ENCODE measurements at places on chromosomes 13 and 19.
A peak's percentile ranks its signal among the peaks of the same experiment; 100 is the strongest.

GRCh38 chr19:12992729-12993128 lies 2.5 kb upstream of the NFIX start:
- no peak for DNase-seq

GRCh38 chr13:50572129-50572528 lies 271.4 kb downstream of the DLEU7 start:
- no peak for DNase-seq

DNA sequence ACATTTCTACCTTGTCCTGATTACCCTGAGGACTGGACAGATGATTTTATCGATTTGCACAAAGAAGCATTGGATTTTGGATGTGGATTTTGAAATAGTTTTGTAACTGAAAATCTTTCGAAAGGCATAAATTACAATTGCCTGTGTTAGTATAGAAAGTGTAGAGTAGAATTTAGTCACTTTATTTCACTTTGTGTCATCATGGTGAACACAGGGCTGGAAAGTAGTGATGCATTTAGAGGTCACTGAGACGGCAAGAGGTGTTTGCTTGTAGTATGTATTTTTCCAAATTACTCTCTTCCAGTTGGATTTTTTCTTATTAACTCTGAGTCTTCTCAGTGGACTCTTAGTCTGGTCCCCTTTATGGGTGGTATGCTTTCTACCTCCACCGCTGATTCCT lies 326.0 kb downstream of the NALCN start:
- DNase-seq: no peak

DNA sequence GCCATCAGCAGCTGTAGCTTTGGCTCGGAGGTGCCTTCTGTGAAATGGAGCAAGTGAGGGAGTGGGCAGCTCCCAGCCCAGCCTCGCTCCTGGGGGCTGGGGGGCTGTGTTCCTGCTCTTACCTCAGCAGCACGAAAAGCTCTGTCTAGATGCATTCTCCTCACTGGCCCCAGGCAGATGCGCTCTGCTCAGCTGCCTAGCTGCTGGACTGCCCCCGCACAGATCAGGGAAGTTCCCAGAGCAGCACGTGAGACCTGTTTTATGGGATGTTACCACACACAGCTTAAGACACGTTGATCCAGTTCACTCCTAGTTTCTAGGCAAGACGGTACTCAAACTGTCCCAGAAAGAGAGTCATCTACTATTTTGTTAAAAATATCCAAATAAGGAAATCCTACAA lies 13.6 kb downstream of the LCP1 start:
- DNase-seq: peak; percentile 67

DNA sequence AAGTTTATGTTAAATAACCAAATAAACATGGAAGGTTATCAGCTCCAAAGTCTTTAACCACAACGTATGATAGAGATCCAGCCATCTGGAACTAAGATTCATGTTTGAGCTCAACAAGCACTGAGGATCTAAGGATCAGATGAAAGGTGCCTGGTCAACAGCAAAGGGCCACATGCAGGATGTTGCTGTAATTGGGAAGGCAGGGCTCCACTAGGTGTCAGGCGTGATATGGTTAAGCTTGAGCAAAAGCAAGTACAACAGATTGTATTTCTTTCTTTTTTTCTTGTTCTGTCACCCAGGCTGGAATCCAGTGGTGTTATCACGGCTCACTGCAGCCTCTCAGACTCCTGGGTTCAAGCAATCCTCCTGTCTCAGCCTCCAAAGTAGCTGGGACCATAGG lies 12.0 kb downstream of the EBPL start:
- no peak for DNase-seq

GRCh38 chr19:35612224-35612558 lies 344 bp upstream of the HAUS5 start:
- no peak for DNase-seq

GRCh38 chr13:102977471-102977870 lies 88.7 kb downstream of the SLC10A2 start:
- DNase-seq: no peak

DNA sequence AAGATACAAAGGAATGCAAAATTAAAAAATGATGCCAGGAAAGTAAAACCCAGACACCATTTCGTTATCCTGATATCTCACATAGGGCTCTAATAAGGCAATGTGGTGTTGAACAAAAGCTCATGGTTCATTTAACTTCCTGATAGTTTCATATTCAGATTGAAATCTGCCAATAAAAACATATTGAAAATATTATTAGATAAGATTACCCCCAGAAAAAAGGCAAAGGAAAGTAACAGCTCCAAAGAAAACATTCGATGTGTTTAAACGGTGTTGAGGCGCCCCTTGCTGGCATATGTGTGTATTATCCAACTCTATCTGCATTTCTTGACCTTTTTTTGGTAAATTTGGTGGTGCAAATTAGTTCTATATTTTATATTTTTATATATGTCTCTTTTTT lies 75.9 kb downstream of the ESD start:
- no peak for DNase-seq

- no peak for DNase-seq
These were observed 38.9 kb downstream of the CAPN12 start for GRCh38 chr19:38705197-38706019.

- DNase-seq: no peak
These were observed 138.7 kb downstream of the CRYL1 start for GRCh38 chr13:20387006-20387405.

- no peak for DNase-seq
These were observed 128.7 kb downstream of the UGGT2 start for GRCh38 chr13:95924389-95924994.

DNA sequence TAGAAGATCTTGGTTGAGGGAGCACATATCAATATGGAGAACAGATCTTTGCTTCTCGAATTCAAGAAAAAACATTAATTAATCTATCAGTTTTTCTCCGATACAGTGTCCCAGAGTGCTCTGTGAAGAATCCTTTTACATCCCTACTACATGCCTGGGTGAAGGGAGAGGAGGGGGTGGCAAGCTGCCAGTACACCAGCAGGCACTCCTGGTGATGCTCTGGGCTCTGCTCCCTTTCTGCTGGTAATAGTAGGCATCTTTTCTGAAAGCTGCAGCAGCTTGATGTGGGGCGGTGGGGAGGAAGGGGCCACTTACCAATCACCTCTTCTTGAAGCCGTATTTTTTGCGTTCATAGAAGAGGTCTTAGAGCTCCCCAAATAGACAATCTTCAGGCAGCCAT lies 30.7 kb downstream of the PBX4 start:
- DNase-seq: no peak

GRCh38 chr13:23443878-23444277 lies 10.4 kb upstream of the SACS start:
- DNase-seq: no peak

GRCh38 chr13:26991508-26992181 lies 180.0 kb downstream of the USP12 start:
- no peak for DNase-seq

DNA sequence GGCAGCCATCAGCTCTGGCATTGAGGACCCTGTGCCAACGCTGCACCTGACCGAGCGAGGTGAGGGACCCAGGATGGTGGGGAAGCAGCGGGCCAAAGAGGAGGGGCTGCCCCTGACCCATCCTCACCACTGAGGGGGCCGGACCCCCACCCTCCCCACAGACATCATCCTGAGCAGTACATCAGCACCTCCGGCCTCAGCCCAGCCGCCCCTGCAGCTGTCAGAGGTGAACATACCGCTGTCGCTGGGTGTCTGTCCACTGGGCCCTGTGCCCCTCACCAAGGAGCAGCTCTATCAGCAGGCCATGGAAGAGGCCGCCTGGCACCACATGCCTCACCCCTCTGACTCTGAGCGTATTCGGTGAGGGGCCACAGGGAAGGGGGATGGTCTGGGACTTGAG lies 7.3 kb downstream of the LENG1 start:
- no peak for DNase-seq

- no peak for DNase-seq
These were observed 81.3 kb downstream of the SLC6A16 start for GRCh38 chr19:49243726-49244125.

- no peak for DNase-seq
These were observed 287.6 kb upstream of the SGCG start for GRCh38 chr13:22893204-22893603.

GRCh38 chr19:40469011-40469410 lies 2.2 kb downstream of the SPTBN4 start:
- no peak for DNase-seq

GRCh38 chr13:111640006-111640405 lies 319.6 kb downstream of the TEX29 start:
- no peak for DNase-seq

GRCh38 chr19:32880622-32881021 lies 11.1 kb upstream of the SLC7A9 start:
- DNase-seq: no peak

DNA sequence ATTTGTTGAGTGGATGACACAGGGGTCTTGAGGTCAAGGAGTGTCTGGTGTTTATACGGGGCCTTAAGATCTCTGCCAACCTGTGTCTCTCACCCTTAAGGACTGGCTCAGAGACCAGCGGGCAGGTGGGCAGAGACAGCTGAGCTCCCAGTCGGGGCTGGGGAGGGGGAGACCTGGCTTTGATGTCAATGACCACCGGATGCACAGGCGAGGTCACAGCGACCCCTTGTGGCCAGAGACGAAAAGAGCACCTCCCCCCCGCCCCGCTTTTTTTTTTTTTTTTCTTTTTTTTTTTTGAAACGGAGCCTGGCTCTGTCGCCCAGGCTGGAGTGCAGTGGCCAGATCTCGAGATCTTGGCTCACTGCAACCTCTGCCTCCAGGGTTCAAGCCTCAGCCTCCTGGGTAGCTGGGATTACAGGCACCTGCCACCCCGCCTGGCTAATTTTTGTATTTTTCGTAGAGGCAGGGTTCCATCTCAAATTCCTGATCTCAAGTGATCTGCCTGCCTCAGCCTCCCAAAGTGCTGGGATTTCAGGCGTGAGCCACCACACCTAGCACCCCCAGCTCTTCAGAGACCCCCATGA lies 12.1 kb upstream of the KLK14 start:
- DNase-seq: no peak

DNA sequence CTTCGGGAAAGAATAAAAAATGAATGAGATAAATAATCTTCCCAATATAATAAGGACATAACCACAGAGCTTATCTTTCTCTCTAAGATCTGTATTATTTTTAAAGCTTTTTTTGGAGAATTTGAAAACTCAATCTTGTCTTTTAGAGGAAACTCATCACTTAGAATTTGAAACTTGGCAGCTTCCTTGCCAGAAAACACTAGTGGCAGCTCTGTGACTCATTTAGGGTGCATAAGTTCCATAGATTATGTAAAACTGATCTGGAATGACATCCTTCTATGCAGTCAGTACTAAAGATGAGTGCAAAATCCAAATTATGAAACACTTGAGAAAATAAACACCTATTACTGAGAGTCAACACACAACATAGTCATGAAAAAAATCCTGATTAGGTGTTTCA lies 848.0 kb downstream of the DACH1 start:
- DNase-seq: no peak

DNA sequence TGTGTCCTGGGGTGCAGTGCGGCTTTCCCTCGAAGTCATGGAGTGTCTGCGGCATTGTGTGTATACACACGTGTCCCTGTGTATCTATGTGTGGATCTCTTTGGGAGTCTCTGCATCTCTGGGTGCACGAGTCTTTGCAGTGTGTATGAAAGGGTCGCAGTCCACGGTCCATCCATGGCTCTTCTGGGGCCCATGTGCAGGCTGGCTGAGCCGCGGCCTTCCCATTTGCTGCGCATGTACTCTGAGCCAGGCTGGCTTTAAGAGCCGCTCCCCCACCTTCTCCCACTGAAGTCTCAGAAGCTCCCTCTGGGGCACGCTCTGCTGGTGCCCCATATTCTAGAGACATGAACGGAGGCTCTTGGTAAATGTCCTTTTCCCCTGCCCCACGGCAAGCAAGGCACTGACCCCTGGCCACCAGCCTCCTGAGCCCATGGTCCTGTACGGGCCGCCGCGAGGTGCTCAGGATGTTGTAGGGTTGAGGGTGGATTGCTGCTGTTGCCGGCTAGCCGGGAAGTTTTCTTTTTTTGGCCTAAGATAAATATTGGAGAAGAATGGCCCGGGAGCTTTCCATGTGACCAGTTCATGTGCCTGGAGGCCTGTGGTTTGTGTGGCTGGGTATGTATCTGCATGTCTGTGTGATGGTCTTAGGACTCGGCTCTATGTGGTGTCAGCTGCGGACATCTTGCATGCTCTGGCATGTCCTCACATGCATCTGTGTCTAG lies 31.9 kb downstream of the PAK4 start:
- DNase-seq: no peak

DNA sequence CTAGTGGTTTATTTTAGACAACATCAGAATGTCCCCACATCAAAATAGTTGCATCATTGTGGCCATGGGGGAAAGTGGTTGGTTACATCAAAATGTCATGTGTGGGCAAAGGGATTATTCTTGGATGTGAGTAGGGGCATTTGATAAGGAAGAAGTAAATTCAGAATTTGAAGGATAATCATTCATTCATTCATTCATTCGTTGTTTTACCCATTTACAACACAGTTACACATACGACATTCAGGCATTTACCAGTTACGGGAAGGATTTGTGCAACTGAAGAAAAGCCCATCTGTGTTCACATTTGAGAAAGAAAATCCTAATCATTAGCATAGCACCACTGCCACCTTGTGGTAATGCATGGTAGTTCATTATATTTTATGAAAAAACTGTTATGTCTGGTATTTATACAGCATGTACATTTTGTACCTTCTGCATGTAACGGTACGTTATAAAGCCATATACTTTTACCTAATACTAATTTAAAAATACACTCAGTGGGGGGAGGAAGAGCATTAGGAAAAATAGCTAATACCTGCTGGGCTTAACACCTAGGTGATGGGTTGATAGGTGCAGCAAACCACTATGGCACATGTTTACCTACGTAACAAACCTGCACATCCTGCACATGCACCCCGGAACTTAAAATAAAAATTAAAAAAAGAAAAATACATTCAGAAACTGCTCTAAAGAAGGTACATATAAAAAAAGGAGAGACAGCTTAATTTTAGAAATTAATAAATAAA lies 62.1 kb downstream of the DGKH start:
- no peak for DNase-seq

GRCh38 chr19:4313847-4314490 lies 9.6 kb downstream of the FSD1 start:
- no peak for DNase-seq

DNA sequence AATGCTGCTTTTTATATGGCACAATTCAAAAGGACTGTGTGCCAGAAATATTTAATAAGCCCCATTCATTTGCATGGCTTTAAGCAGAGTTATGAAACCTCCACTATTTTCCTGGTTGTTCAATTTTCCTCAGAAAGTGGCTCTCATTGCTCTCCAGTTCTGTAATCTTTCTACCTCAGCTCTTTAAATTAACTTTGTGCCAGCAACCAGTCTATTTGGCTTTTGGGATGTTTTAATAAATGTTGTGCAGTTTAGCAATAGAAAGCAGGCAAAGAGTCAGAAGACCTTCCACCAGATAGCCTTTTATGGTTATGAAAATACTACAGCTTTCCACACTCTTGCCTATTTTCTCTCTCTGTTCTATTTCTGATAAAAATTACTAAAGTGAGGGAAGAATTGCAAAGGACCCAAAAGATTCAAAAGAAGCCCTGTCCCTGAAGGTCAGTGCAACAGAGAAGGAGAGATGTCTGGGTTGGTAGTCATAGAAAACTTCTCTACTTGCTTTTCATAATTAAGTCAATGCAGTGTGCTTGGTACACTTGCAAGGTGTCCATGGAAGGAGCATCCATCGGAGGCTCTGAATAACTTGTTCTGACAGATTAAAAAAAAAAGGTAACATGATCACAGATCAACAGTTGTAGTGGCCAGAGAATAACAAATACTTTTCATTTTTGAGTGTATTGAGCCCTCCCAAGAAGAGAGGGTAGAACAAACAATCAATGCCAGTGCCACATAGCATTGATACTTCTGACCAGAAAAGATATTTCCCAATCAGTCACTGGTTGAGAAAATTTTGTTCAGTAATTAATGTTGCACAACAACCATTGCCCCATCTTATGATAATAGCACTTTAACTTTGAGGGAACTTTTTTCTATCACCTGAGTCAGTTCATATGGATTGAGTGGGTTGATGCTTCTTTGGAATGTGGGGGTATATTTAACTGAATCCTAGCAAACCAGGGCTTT lies 48.4 kb upstream of the SPRY2 start:
- DNase-seq: no peak

Data from Right ventricle myocardium inferior (tissue), 1 donor.